Motor neuron (in vitro differentiated cells): ENCODE measurements at places on chromosomes 1 and 21. TPM values are rescaled to one million over a fixed set of nuclear protein-coding genes. Genes with fewer than 3 reads are reported as not detected.
A peak's percentile ranks its signal among the peaks of the same experiment; 100 is the strongest.

GRCh38 chr1:1183221-1183747 is 9.6 kb downstream of the TTLL10 start:
- peak; percentile 8 for ATAC-seq

- peak; percentile 78 for ATAC-seq
Measured at GRCh38 chr1:160376525-160377131, 9.8 kb downstream of the NHLH1 start.

DNA sequence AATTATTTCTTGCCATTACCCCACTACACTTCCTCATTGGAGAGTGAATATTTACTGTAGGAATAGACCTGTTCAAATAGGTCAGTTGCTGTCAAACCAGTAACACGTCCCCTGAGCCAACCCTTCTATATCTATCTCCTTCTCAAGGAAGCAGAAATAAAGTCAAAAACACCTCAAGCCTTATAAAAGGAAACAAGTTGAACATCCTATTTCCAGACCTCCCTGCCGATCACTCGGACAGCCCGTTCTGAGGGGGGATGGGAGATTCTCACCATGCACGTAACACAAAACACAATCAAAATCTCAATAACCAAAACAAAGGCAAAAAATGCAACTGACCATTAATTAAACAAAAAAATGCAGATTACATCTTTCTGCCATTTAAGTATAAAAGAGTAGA is 121.5 kb upstream of the KRTAP19-8 start:
- no peak for ATAC-seq

DNA sequence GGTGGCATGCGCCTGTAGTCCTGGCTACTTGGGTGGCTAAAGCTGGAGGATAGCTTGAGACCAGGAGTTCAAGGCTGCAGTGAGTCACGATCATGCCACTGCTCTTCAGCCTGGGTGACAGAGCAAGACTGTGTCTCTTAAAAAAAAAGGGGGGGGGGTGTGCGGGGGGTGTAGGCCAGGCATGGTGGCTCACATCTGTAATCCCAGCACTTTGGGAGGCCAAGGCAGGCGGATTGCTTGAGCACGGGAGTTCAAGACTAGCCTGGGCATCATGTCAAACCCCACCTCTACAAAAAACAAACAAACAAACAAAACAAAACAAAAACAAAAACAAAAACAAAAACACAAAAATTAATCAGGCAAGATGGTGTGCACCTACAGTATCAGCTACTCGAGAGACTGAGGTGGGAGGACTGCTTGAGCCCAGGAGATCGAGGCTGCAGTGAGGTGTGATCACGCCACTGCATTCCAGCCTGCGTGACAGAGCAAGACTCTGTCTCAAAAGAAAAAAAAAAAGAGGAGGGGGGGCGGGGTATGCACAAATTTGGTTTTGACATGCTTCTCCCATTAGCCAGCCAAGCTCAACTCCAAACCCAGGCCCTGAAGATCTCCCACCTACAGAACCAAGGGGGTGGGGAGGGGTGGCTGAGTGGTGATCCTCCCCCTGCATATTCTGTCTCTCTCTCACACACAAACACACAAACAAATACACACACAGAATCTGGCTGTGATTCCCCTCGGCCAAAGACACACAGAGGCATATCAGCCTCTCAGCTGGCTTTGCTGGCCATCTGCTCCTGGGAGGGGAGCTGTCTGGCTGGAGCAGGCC is 3.1 kb downstream of the PTAFR start:
- ATAC-seq = peak; percentile 69

GRCh38 chr21:36677443-36677842 is 21.5 kb upstream of the SIM2 start:
- no peak for ATAC-seq

Gene CLK2
- total RNA-seq = 85.9 and 90.7 TPM in 2 replicates

Gene FTCD
- not detected in 2 replicates for total RNA-seq
